ENCODE measurements at places on chromosomes 1 and 21. TPM values are rescaled to one million over a fixed set of nuclear protein-coding genes. Genes with fewer than 3 reads are reported as not detected.

Gene DHRS3
- total RNA-seq = 56.3 TPM

Gene MMEL1
- total RNA-seq = not detected

Gene CHIA
- total RNA-seq = not detected

Gene PLA2G2C
- not detected for total RNA-seq

Gene LCE3E
- total RNA-seq = not detected

Gene PRAMEF4
- not detected for total RNA-seq

Gene CLCA4
- total RNA-seq = not detected

Gene ISG20L2
- total RNA-seq = 49.4 TPM

Gene CNIH3
- 0.57 TPM for total RNA-seq

Gene IL19
- total RNA-seq = not detected

Gene OLFML3
- 4.4 TPM for total RNA-seq

Gene ACOT11
- 2.4 TPM for total RNA-seq

Gene CRNN
- total RNA-seq = not detected

Gene ETV3L
- total RNA-seq = not detected

Gene ZNF644
- total RNA-seq = 12.9 TPM

Gene ABL2
- 18.8 TPM for total RNA-seq

Gene KLF17
- total RNA-seq = 0.33 TPM

Gene PEX14
- total RNA-seq = 16.1 TPM

Gene OR14K1
- total RNA-seq = not detected

Gene RAD54L
- 12.2 TPM for total RNA-seq

Gene SFN
- 623 TPM for total RNA-seq

Gene BARHL2
- not detected for total RNA-seq

Gene GPR52
- total RNA-seq = not detected

Gene FCER1A
- not detected for total RNA-seq

Gene CLCNKA
- not detected for total RNA-seq

Gene C1orf185
- not detected for total RNA-seq

Gene SHISAL2A
- not detected for total RNA-seq

Gene SLC25A34
- total RNA-seq = 0.25 TPM

Gene NHLH2
- not detected for total RNA-seq

Gene FAM78B
- 0.31 TPM for total RNA-seq

Gene CCDC17
- total RNA-seq = 0.37 TPM

Gene HFM1
- total RNA-seq = 0.09 TPM

Gene COL11A1
- 3.8 TPM for total RNA-seq

Gene UTS2
- total RNA-seq = not detected

Gene ANKRD65
- not detected for total RNA-seq

All from A549 treated with RU486 at 1 μM for 4 hours (cell line).